ENCODE measurements at places on chromosomes 12 and 14.
A peak's percentile ranks its signal among the peaks of the same experiment; 100 is the strongest.

DNA sequence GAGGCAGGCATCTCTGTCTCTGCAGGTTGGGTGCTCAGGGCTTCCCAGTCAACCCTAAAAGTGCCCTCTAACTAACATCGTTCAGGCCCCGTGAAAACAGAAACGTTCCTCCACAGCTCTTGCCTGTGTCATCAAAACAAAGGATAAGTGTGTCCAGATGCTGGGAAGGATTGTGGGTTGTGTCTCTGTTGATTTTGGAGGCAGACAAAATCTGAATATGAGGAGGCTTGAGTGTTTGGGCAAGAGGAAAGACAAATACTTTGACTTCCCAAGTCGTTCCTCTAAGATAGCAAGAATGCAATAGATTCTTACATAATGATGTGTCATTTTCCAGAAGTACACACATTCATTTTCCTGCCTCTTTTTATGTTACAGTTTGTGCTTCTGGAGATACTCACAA lies 52.9 kb downstream of the SERPINA3 start:
- no peak for DNase-seq

GRCh38 chr12:41745593-41745992 lies 399.1 kb downstream of the GXYLT1 start:
- no peak for DNase-seq

DNA sequence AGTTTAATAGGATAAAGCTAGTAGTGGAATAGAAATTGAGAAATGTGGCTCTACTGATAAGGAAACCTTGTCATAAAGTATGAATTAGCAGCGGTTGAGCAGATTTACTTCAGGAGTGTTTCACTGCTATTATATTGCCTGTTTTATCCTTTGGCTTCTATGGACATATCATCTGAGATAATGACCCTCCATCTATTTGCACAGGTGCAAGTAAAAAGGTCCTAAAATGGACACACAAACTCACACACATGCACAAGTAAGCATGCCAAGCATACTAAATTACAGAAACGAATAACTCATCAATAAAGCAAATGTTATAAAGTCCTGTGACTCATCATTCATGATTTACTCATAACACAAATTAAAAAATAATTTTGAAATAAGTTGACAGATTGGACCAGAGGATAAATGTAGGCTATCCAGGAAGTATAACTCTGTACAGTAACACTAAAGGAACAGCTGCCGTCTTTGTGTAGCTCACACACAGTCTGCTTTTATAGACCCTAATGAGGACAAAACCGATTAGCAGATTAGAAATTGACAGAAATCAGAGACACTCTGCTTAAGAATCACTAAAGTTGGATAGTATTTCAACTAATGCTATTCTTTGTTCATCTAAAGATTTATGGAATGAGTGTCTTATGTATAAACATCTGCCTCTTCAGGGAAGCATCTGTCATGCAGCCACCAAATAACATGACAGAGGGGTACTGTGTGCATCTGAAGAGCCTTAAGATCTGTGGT lies 73.9 kb downstream of the SYT1 start:
- no peak for DNase-seq

- DNase-seq, result no peak
Observed at GRCh38 chr14:95293449-95293848, 26.3 kb downstream of the CLMN start.

- DNase-seq, result no peak
Observed at GRCh38 chr14:34804933-34805332, 70.2 kb downstream of the BAZ1A start.

- no peak for DNase-seq
Observed at GRCh38 chr14:71803539-71804260, 128.5 kb upstream of the RGS6 start.

GRCh38 chr14:95442633-95443021 lies 73.8 kb downstream of the SYNE3 start:
- DNase-seq, result peak; percentile 22

DNA sequence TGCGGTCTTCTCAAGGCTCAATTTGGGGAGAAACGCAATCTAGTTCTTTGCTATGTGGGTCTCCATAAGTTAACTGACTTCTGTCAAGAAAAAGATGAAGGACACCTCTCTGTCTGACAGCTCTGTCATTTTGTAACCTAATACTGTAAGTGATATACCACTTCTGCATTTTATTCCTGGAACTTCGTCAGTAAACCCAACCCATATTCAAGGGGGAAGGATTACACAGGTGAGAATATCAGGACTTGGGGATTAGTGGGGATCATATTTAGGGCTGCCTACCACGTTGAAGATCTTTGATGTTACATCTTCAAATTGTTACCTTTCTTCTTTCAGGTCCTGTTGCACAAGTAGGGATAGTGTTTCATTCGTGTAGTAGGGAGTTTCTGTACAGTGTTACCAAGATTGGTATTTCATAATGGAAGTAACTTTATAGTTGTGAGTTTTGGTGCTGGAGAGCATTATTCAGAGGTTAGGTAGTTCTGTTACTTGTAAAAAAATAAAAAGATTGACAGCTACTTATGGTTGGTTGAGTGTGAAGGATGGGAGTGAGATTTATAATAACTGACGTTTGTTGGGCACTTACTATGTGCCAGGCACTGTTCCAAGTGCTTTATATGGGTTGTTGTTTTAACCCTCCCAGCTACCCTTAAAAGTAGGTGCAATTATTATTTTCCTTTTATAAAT lies 1.6 kb downstream of the TMEM260 start:
- no peak for DNase-seq
